A549 treated with GW870086 at 1 μM for 4 hours (cell line): ENCODE measurements at places on chromosomes 16 and 17. TPM values are rescaled to one million over a fixed set of nuclear protein-coding genes. Genes with fewer than 3 reads are reported as not detected.

CD79B gene
- total RNA-seq: not detected in 5 replicates

CIBAR2 gene
- total RNA-seq: not detected in 5 replicates

ITGB3 gene
- 2.3 to 5.3 TPM (median 4.4 TPM) in 5 replicates for total RNA-seq

ACE gene
- total RNA-seq: 0.94 to 2.1 TPM (median 1.7 TPM) in 5 replicates

ALOX12 gene
- not detected in 5 replicates for total RNA-seq

FN3K gene
- total RNA-seq: 8.2 to 9.1 TPM (median 8.9 TPM) in 5 replicates

ARHGDIG gene
- 1.7 to 3.2 TPM (median 2.5 TPM) in 5 replicates for total RNA-seq

ZFP3 gene
- 0.69 to 1.3 TPM (median 1.0 TPM) in 5 replicates for total RNA-seq

STH gene
- total RNA-seq: not detected in 5 replicates

PLK1 gene
- 139 to 174 TPM (median 163 TPM) in 5 replicates for total RNA-seq

CLUH gene
- 91.4 to 118 TPM (median 112 TPM) in 5 replicates for total RNA-seq

TAT gene
- total RNA-seq: 0.02 to 0.10 TPM (median 0.02 TPM) in 3 of 5 replicates, not detected in the others

KRTAP4-3 gene
- not detected in 5 replicates for total RNA-seq

HSD17B2 gene
- total RNA-seq: 0.11 to 0.25 TPM (median 0.12 TPM) in 3 of 5 replicates, not detected in the others

KRTAP4-4 gene
- not detected in 5 replicates for total RNA-seq

SCIMP gene
- not detected in 5 replicates for total RNA-seq

CHST4 gene
- total RNA-seq: 0.08 TPM in 1 of 5 replicates, not detected in the others

RPS15A gene
- total RNA-seq: 2,343 to 2,920 TPM (median 2,369 TPM) in 5 replicates

TBX21 gene
- 0.06 to 0.19 TPM (median 0.10 TPM) in 5 replicates for total RNA-seq

KRT23 gene
- 0.14 to 0.19 TPM in 2 of 5 replicates, not detected in the others for total RNA-seq

SCNN1B gene
- total RNA-seq: 0.14 to 0.47 TPM (median 0.25 TPM) in 4 of 5 replicates, not detected in the other

MRPL58 gene
- 72.9 to 81.4 TPM (median 79.5 TPM) in 5 replicates for total RNA-seq

WNK4 gene
- 0.90 to 1.1 TPM (median 1.0 TPM) in 5 replicates for total RNA-seq

COIL gene
- 15.6 to 19.5 TPM (median 16.4 TPM) in 5 replicates for total RNA-seq

PIK3R6 gene
- not detected in 5 replicates for total RNA-seq

CCL3 gene
- not detected in 5 replicates for total RNA-seq

VWA3A gene
- 0.06 to 0.11 TPM in 2 of 5 replicates, not detected in the others for total RNA-seq

BCL6B gene
- not detected in 5 replicates for total RNA-seq

DNAAF8 gene
- 0.75 to 1.1 TPM (median 0.79 TPM) in 5 replicates for total RNA-seq

C16orf96 gene
- 0.03 TPM in 3 of 5 replicates, not detected in the others for total RNA-seq

CBX2 gene
- total RNA-seq: 12.3 to 17.4 TPM (median 15.8 TPM) in 5 replicates

PYY gene
- not detected in 5 replicates for total RNA-seq

USP6 gene
- 0.02 to 0.05 TPM (median 0.02 TPM) in 3 of 5 replicates, not detected in the others for total RNA-seq

NOG gene
- total RNA-seq: 0.78 to 1.4 TPM (median 1.1 TPM) in 5 replicates

CSF3 gene
- 0.16 to 0.69 TPM (median 0.48 TPM) in 5 replicates for total RNA-seq

MNT gene
- 13.1 to 15.9 TPM (median 15.0 TPM) in 5 replicates for total RNA-seq

HOXB9 gene
- 7.2 to 7.5 TPM (median 7.3 TPM) in 5 replicates for total RNA-seq

SLC38A8 gene
- total RNA-seq: not detected in 5 replicates

DPEP3 gene
- total RNA-seq: not detected in 5 replicates

SEC14L5 gene
- 0.03 to 0.09 TPM (median 0.05 TPM) in 3 of 5 replicates, not detected in the others for total RNA-seq

MYH1 gene
- not detected in 5 replicates for total RNA-seq

ATP2C2 gene
- total RNA-seq: 0.09 to 0.27 TPM (median 0.22 TPM) in 5 replicates

SOX15 gene
- 0.13 to 0.30 TPM (median 0.14 TPM) in 5 replicates for total RNA-seq

TPSD1 gene
- total RNA-seq: 0.15 TPM in 1 of 5 replicates, not detected in the others

KRTAP3-1 gene
- total RNA-seq: not detected in 5 replicates

SLC16A3 gene
- 130 to 166 TPM (median 152 TPM) in 5 replicates for total RNA-seq

PRSS36 gene
- 0.59 to 1.5 TPM (median 1.1 TPM) in 5 replicates for total RNA-seq

HOXB7 gene
- total RNA-seq: 29.6 to 32.2 TPM (median 30.8 TPM) in 5 replicates

CHP2 gene
- total RNA-seq: not detected in 5 replicates

GFAP gene
- 0.70 to 1.0 TPM (median 0.98 TPM) in 5 replicates for total RNA-seq

NPIPA3 gene
- 1.2 to 2.1 TPM (median 1.4 TPM) in 5 replicates for total RNA-seq

CHST5 gene
- 0.05 to 0.10 TPM in 2 of 5 replicates, not detected in the others for total RNA-seq

MPDU1 gene
- total RNA-seq: 112 to 145 TPM (median 126 TPM) in 5 replicates

CYTH1 gene
- total RNA-seq: 60.4 to 76.4 TPM (median 62.9 TPM) in 5 replicates

LRRC46 gene
- 2.6 to 4.3 TPM (median 3.0 TPM) in 5 replicates for total RNA-seq

MAZ gene
- 131 to 168 TPM (median 160 TPM) in 5 replicates for total RNA-seq

LPO gene
- not detected in 5 replicates for total RNA-seq

SECTM1 gene
- total RNA-seq: 1.6 to 2.8 TPM (median 1.7 TPM) in 5 replicates

CFDP1 gene
- 62.8 to 66.9 TPM (median 66.4 TPM) in 5 replicates for total RNA-seq
